D341Med (cell line): ENCODE measurements at places on chromosomes 12 and 14.
A peak's percentile ranks its signal among the peaks of the same experiment; 100 is the strongest.

DNA sequence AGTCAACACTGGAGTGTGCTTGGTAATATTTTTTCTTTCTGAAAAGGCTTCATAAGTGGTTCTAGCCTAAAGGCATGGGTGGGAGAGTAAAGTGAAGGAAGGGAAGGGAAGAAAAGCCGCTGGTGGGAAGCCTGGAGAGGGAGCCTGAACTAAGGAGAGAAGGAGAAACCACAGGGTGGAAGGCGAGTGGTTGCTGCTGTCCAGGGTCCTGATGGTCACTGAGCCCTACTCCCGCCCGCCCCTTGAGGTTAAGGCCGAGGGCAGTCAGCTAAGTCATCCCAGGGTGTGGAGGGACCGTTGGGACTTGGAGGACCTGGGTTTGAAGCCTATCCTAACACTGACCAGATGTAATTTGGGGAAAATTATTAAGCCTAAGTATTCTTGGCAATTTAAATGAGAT lies 189.1 kb downstream of the PIWIL1 start:
- DNase-seq: no peak

DNA sequence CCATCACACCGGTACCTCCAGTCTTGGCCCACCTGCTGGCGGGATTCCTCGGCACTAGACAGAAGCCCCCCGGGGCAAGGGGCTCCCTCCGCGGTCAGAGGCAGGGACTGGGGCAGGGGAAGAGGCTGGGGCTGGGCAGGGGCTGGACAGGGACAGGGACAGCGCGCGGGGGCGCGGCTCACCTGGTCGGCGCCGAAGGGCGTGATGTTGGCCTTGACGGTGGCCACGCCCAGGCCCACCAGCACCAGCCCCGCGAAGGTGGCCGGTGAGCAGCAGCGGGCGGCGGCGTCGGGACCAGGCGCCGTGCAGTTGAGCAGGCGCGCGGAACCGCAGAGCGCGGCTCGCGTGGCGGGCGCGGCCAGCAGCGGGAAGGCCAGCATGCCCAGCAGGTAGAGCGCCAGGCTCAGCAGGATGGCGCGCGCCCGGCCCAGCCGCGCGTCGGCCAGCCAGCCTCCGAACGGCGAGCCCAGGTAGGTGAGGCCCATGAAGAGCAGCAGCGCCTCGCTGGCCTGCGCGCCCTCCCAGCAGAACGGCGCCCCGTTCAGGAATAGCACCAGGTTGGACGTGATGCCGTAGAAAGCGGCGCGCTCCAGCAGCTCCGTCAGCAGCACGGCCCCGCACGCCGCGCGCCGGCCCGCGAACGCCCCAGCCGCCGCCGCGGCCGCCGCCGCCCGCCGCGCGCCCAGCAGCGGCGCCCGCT lies 392 bp downstream of the SLC15A4 start:
- peak; percentile 75 for DNase-seq

DNA sequence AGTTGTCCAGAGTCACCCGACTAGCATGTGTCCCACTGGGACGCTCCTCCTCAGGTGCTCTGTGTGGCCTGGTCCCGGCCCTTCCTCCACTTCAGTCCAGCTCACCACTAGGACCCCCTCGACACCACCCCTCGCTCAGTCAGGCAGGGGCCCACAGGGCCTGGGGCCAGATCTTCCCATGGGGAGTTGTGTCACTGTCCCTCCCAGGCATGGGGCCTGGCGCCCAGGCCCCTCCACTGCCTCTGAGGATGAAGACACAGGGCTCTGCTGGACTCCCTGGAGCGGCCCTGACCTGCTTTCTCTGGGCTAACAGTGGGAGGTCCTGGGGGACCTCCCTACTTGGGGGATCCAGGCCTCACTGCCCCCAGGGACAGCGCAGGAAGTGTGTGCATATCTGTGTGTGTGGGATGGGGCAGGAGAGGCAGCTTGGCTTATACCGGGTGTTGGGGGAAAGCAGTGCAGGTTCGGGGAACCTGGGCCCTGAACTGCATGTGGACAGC lies 43.8 kb downstream of the KRT80 start:
- no peak for DNase-seq

DNA sequence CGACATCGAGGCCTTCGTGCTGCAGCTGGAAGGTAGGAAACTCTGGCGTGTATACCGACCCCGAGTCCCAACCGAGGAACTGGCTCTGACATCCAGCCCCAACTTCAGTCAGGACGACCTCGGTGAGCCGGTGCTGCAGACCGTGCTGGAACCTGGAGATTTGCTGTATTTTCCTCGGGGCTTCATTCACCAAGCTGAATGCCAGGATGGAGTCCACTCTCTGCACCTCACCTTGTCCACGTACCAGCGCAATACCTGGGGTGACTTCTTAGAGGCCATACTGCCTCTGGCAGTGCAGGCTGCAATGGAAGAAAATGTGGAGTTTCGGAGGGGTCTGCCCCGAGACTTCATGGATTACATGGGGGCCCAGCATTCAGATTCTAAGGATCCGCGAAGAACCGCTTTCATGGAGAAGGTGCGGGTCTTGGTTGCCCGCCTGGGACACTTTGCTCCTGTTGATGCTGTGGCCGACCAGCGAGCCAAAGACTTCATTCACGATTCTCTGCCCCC lies 1.4 kb downstream of the RIOX1 start:
- no peak for DNase-seq

GRCh38 chr14:72754949-72755348 lies 139.0 kb downstream of the DPF3 start:
- no peak for DNase-seq

GRCh38 chr14:101823066-101823465 lies 61.6 kb downstream of the PPP2R5C start:
- DNase-seq: no peak

- DNase-seq: no peak
Measured at GRCh38 chr12:113474635-113475436, 3.2 kb upstream of the LHX5 start.

DNA sequence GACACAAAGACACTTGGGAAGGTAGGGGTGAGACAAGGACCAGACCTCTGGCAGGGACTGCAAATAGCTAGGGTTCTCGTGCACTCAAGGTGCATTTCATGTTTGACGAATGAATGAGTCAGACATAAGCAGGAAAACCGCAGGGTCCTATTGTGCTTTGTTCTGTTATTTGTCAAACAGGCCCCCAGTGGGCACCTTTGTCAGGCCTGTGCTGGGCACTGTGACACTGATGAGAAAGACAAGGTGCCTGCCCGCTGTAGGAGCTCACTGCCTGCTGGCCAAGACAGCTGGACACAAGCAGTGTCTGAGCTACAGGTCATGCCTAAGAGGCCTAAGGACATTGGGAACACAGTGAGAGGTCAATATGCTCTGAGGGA lies 2.3 kb downstream of the OTUB2 start:
- DNase-seq: no peak

DNA sequence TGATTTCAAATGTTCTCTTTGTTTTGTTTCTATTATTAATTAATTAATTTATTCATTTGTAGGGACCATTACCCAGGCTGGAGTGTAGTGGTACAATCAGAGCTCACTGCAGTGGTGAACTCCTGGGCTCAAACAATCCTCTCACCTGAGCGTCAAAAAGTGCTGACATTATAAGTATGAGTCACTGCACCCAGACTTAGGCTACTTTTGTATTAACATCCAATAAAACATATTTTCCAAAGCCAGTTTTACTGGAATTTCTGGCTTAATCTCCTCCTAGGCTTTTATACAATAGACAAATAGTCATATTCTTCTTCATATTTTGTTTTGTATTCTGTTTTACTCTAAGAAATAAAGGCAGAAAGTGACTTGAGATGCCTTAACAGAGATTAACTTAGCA lies 749.6 kb downstream of the SLC16A7 start:
- no peak for DNase-seq

DNA sequence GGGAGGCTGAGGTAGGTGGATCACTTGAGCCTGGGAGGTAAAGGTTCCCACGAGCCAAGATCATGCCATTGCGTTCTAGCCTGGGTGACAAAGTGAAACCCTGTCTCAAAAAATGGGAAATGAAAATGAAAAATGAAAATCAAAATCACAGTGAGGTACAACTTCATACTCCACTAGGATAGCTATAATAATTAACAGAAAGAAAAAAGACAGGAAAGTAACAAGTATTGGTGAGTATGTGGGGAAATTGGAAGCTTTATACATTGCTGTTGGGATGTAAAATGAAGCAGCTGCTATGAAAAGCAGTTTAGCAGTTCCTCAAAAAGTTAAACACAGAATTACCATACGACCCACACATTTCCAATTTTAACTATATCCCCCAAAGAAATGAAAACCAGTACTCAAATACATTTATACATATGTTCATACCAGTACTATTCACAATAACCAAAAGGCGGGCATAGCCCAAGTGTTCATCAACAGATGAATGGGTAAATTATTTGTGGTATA lies 22.2 kb downstream of the SGPP1 start:
- no peak for DNase-seq

GRCh38 chr12:1355396-1355795 lies 239.0 kb downstream of the FBXL14 start:
- DNase-seq: no peak

DNA sequence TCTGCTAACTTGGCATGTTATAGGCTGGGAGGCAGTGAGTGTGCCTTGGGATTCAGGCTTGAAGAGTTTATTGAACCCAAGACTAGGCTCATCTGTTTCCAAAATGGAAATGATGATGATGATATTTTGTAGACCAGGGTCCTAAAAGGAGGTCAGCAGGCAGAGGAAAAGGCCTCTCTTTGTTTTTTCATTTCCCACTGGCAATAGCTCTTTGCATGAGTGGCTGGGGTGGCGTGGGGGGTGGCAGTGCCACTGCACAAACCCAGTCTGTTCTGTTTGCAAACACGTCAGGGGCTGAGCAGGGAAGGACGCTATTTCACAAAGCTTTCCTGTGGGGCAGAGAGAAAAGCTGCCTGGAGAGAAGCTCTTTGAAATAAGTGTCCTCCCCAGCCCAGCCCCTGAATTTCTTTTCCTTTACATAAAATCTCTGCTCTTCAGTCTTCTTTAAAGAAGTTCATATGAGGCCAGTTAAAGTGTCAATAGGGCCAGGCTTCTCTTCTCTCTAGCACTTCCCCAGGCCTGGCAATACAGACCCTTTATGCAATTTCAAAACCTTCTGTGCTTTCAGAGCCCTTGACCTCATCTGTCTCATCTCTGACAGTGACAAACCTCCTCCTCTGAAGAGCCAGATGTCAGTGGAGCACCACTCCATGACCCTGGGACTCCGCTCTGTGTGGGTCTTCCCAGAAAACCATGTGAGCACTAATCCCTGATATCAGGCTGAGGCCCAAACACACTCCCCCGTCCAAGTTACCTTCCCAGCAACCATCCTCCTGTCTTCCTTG lies 72.8 kb downstream of the ZNF664 start:
- DNase-seq: no peak

- DNase-seq: no peak
Measured at GRCh38 chr12:104729091-104729490, 229.0 kb downstream of the SLC41A2 start.

GRCh38 chr14:36518031-36518585 lies 1.9 kb downstream of the NKX2-1 start:
- peak; percentile 38 for DNase-seq

DNA sequence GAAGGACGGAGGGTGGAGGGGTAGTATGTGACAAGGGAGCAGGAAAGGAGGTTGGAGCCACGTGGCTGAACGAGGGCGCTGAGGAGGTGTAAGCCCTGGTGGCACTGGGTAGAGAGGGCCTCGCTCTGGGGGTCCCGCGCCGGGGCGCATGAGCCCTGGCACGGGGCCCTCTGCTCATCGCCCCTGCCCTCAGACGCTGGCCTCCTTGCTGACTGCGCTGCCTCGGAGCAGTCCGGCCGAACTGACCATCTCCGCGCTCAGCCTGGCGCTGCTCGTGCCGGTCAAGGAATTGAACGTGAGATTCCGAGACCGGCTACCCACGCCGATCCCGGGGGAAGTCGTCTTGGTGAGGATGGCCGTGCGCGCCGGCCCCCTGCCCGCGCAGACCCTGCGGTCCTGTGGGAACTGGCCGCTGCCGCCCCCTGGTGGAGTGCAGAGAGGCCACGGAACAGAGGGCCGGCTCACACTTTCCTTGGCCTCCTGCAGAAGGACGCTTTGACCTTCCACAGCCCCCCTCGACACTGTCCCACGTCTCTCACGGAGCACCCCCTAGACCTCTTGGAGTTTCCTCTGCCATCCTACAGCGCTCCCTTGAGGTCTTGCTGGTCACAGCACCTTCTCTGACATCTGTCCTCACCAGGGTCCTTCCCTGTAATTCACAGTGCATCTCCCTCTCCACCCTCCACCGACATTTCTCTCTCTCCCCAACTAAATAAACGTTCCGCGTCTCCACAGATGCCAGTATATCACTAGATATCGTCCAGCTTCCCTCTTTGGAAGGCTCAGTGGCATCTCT lies 10.5 kb downstream of the ARHGEF25 start:
- peak; percentile 92 for DNase-seq

GRCh38 chr12:29067430-29067829 lies 81.6 kb upstream of the FAR2 start:
- no peak for DNase-seq

GRCh38 chr14:102930138-102930752 lies 7.8 kb downstream of the AMN start:
- peak; percentile 84 for DNase-seq

- DNase-seq: no peak
Measured at GRCh38 chr12:101941306-101942249, 64.2 kb downstream of the DRAM1 start.

DNA sequence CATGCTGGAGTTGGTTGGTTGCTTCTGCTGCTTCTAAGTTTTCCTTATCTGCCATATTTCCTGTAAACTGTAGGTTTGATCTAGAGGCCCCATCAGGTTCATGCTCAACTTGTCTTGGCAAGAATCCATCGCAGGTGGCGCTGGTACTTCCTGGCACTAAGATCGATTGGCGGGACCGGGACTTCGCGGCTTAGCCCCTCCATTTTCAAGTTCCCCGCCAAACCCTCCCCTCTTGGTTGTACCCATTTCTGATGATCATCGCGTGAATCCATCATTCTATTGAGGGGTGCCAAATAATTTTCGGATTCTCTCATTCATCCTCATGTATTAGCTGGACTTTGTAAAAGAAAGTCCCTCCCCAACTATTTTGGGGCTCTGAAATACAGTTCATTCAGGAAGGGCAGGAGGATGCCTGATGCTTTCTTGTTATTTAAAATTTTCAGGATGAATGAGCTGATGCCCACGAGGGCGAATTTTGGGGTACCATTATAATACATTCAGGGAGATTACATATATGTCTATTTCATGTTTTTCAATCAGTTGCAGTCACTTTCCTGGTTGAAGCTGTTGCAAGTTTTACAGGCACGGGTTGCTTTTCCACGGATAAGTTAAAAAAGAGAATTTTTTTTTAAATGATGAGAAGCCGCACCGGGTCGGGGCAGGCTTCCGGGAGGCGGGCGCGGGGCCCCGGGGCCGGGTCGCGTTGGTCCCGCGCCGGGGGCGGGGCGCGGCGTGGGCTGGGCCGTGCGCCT lies 395 bp upstream of the BRI3BP start:
- DNase-seq: peak; percentile 80

DNA sequence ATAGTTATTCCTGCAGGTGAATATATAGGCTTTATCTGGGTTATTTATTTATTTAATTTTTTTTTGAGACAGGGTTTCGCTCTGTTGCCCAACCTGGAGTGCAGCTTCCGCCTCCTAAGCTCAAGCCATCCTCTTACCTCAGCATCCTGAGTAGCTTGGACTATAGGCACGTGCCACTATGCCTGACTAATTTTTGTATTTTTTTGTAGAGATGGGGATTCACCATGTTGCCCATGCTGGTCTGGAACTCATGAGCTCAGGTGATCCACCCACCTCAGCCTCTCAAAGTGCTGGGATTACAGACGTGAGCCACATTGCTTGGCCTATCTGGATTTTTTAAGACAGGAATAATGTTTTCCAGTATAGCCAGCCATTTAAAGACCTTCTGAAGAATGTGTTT lies 2.0 kb downstream of the RAN start:
- DNase-seq: no peak
